Suppressor macrophage (primary cell): ENCODE measurements at places on chromosomes 6 and 20.
A peak's percentile ranks its signal among the peaks of the same experiment; 100 is the strongest.

- no peak for DNase-seq
Measured at GRCh38 chr6:99617131-99617530, 10.5 kb downstream of the PRDM13 start.

DNA sequence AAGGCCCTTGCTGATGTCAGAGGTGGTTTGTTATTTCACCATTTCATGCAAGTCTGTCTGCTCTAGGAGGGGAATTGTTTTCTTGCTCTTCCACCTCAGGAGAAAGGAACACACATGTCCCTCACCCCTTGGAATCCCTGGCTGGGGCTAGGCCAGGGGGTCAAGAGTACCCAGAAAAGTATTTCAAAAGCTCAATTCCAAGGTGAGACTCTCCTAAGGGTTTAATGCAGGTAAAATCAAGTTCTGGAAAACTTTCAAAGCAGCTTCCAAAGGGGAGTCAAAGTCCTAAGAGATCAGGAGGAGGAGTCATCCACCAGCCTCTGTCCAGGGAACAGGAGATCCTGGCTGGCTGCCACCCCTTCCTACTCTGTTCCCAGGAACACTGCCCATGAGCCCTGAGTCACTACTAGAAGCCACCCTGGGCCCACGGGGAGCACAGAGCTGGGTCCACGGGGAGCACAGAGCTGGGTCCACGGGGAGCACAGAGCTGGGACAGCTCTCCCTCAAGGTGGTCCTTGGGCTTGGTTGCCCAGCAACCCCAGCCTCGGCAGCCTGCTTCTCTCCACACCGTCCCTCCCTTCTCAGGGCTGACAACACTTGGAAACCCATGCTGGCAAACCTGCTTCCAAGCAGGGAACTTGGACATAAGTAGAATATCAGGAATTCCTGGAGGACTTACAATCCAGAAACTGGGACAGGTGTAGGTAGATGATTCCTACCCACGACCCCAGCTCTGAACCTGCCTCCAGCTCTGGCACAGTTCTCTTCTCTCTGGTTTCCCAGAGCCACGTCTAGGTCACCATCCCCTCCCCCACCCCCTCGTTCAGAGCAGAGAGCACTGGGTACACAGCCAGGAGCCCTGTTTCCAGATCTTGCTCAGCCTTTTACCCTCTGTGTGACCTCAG is 35.3 kb upstream of the CDKN1A start:
- no peak for DNase-seq

DNA sequence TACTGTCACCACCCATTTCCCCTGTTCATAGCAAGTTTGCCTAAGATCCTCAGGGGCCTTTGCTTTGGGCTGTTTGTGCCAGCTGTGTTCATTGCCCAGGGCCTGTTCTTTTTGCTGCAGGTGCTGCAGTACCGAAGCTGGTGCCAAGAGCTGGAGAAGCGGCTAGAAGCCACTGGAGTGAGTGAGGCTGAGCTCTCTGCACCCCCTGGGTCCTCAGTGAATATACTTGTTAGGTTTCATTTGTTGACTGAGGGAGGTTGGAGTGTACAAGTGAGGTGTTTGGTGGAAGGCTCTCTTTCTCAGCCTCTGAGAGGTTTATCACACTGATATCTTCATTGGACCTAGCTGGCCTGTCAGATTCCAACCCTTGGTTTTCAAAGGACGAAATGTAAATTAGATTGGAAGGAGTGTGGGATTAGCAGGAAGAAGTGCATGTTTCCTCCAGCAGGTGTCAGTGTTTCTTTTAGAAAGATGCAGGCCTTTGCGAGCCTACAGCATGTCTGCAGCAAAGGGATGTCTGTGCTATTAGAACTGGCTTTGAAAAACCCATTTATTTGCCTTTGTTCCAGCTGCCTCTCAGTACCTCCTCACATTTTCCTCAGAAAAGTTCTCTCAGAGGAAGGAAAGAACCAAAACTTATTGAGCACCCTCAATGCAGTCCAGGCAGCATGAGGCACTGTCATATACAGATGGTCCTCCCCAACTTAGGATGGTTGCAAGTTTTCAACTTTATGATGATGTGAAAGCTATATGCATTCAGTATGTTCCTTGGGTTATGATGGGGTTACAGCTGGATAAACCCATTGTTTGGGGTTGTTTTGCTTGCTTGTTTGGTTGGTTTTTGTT is 8.3 kb downstream of the CEP250 start:
- DNase-seq: peak; percentile 72

- no peak for DNase-seq
Measured at GRCh38 chr6:37565267-37566110, 65.8 kb upstream of the CCDC167 start.

DNA sequence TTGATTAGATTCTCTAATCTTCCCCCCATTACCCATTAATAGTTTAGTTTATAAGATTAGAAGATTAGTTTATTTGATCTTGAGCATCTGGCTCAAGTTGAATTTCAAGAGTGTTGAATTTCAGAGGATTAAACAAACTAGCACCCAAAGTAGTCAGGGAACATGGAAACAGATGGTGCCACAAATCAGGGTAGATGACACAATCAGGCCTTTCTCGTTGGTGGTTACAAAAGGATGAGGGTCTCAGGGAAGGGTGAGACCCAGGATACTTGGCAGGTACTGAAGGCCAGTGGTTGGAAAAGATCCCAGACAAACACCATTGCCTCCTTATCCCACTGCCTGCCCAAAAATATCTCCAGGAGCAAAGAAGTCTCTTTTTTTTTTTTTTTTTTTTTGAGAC is 29.5 kb upstream of the ADGRF1 start:
- no peak for DNase-seq

GRCh38 chr6:107228754-107229153 is 113.4 kb upstream of the BEND3 start:
- no peak for DNase-seq

GRCh38 chr6:47146431-47147174 is 104.5 kb upstream of the ADGRF1 start:
- no peak for DNase-seq

DNA sequence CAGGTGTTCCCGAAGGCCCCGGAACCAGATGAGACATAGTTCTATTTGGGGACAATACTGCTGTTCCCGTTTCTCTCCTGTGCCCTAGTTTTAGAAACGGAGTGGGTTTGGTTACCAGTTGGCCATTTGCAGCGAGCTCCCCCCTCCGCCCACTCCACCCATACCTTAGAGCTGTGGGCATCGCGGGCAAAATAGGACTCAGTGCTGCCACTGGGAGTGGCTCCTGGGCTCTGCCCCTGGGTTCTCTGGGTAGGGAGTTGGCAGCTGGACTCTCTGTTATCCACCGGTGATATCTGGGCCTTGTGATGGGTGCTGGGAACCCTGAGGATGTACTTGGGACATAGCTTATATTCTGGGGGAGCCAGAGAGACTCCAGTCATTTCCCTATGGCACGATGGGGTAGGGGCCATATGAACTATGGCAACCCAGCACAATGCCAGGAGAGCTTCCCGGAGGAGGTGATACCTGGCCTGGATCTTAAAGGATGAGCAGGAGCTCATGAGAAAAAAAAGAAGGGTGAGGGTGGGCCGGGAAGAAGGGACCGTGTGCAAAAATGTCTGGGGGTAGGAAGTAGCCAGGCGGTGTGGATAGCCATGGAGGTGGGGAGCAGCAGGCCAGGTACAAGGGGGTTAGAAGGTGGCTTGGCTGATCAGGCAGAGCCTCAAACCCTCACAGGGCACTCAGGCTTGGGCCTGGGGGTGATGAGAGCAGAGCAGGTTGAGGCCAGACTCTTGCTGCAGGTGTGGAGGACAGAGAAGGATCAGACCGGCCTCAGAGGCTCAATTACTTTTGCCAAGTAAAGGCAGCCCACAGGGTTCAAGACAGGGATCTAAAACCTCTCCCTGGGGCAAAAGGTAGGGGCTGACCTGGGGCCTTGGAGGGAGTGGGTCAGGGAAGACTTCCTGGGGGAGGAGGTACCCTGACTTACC is 9.6 kb downstream of the SRC start:
- DNase-seq: no peak

DNA sequence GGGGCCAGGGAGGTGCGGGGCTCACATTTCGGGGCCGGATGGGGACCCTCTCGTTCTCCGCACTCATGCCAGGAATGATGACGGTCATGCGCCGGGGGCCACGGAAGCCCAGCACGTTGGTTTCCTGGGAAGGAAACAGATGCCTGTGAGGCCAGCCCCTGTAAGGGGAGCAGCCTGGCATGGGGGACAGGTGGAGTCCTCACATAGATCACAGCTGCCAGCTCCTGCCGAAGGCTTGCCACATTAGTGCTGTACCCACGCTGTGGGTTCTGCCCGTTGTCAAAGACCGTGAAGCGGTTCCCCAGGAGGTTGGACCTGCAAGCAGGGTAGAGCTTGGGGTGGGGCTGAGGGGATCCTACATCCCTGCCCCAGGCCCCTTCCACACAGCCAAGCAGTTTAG is 6.7 kb upstream of the TEAD3 start:
- DNase-seq: no peak

GRCh38 chr20:43559147-43559987 is 540 bp downstream of the SGK2 start:
- no peak for DNase-seq

DNA sequence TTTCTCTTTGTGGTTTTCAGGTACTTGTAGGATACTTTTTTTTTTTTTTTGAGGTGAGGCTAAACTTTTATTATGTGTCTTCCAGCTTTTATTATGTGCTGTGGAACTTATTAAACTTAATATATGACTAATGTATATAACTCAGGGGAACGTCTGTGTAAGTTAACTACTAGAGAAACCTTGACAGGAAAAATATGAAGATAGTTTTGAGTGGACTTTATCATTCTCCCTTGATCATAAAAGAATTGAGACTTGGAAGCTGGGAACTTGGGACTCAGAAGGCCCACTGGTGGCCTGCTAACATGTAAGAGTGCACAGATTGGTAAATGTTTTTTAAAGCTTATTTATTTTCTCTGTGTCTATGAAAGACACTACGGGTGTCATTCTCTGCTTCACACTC is 73.1 kb downstream of the CARMIL1 start:
- no peak for DNase-seq

DNA sequence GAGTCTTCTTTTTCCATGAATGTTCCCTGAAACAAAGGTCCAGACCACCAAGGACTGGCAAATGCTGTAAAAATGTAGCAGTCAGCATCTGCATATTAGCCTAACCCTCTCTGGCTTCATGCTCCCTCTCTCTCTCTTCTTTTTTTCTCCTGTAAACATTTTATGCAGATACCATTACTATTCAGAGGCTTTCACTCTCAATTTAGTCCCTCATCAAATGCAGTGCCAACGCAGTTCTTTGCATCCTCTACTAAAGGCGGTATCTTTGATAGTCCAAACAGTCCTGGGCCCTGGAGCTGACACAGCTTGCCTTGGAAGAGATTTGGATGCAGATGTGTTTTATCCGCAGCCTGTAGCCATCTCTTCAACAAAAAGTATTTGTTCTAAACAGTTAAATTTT is 167.1 kb upstream of the MMS22L start:
- no peak for DNase-seq

DNA sequence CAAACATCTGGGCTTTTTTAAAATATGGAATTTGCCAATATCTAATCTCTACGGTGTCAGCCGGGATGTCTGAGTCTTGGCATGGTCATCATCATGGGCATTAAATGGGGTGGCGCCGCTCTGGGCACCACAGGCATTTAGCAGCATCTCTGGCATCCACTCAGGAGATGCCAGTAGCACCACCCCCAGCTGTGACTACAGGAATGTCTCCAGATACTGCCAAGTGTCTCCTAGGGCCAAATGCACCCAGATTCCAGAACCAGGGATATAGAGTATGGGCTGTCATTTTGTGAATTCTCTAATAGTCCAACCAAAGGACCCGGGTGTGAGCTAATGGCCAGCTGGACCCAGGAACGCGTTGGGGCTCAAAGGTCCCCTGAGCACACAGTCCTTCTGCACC is 361.0 kb downstream of the TAF4 start:
- DNase-seq: no peak

DNA sequence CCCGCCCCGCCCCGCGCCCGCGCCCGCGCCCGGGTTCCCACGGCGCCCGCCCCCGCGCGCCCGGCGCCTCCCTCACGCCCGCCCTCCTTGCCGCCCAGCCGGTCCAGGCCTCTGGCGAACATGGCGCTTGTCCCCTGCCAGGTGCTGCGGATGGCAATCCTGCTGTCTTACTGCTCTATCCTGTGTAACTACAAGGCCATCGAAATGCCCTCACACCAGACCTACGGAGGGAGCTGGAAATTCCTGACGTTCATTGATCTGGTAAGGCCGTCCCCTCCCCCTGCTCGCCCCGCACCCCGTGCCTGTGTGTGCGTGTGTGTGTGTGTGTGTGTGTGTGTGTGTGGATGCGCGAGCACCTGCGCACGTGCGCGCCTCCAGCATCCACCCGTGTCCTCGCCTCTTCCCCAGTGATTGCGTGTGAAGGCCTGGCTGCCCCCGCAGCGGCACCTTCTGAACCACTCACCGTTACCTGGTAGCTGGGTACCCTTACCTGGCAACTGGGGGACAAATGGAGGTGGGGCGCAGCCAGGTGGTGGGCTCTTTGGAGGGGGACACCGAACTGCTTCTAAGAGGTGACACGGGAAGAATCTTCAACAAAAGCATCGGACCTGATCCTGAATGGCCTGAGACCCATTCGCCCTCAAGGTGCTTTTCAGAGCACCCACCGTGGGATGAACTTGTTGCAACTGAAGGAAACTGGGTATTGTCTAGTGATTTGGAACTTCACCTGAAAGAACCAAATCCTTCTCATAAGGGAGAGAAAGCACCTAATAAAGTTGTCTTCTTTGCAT is at the start of gene AIG1:
Gene AIG1, plus strand, starts transcription at position 84 of the 791 bp plus-strand sequence. Its CDS starts 37 bp downstream, at position 121.
- no peak for DNase-seq

DNA sequence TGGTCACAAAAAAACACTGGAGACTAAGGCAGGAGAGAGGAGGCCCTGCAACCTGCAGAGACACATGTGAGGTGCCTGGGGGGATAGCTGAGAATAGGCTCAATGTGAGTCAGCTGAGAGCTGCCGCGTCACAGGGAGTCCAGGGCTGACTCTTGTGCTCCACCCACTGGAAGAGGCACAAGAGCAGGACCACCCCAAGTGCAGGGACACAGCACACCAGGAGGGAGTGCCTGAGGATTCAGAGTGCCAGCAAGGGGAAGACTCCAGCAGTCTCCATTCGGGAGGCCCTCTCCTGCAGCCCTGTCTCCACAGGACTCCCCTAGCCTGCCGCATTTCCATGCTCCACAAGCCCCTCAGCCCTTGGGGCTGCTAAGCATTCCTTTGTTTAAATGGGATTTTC is 105.5 kb downstream of the HUS1B start:
- DNase-seq: no peak

- DNase-seq: no peak
Measured at GRCh38 chr20:48131581-48131980, 346.3 kb upstream of the SULF2 start.

DNA sequence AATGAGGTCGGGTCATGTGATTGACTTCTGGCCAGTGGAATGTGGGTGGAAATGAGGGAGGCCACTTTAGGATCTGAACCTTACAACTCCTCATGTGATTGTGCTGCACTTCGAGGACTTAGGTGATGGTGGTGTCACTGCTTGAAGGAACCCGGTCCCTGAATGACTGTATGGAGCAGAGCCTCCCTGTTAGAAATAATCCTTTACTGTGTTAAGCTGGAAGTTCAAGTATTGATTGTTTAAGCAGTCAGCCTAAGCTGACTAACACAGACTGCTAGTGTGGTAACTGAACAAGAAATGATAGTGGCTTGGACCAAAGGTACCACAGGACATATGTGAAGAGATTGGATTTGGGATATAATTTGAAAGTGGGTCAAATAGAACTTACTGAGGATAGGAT is 138.0 kb downstream of the OPN5 start:
- no peak for DNase-seq

- DNase-seq: peak; percentile 70
Measured at GRCh38 chr20:17995967-17996819, 27.4 kb downstream of the MGME1 start.
